ENCODE measurements at places on chromosomes 3 and 15.
A peak's percentile ranks its signal among the peaks of the same experiment; 100 is the strongest.

DNA sequence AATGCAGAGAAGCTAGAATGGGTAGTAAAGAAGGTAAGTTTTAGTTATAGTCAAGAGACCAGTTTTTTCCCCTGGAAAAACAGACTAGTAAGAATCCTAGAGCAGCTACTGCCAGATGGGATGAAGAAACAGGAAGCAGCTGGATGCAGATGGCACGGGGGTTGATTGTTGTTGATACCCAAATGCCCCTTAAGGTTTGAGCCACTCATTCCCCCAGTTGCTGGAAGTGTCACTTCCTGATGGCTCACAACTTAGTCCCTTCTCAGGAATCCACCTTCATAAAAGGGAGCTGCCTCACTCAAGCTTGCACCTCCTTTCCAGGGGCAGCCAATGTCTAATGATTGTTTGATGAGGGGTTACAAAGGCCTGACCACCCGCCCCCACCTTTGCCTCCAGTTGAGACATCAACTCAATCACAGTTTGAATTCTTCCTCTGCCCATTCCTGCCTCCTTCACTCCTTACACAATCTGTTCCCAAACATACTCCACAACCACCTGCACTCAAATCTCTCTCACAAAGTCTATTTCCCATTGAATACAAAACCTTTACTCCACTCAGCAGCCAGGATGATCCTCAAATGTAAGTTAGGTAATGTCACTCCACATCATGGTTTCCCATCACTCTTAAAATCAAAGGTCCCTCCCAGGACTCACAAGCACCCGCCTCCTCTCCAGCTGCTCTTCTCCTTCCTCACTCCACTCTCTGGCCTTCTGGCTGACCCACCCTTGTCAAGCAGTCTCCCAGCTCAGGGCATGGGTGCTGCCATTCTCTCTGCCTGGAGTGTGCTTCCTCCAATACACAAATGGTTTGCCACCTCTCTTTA lies 450.1 kb upstream of the THBS1 start:
- DNase-seq: no peak

- DNase-seq: no peak
Observed at GRCh38 chr15:75718328-75718727, 5.7 kb upstream of the CSPG4 start.

DNA sequence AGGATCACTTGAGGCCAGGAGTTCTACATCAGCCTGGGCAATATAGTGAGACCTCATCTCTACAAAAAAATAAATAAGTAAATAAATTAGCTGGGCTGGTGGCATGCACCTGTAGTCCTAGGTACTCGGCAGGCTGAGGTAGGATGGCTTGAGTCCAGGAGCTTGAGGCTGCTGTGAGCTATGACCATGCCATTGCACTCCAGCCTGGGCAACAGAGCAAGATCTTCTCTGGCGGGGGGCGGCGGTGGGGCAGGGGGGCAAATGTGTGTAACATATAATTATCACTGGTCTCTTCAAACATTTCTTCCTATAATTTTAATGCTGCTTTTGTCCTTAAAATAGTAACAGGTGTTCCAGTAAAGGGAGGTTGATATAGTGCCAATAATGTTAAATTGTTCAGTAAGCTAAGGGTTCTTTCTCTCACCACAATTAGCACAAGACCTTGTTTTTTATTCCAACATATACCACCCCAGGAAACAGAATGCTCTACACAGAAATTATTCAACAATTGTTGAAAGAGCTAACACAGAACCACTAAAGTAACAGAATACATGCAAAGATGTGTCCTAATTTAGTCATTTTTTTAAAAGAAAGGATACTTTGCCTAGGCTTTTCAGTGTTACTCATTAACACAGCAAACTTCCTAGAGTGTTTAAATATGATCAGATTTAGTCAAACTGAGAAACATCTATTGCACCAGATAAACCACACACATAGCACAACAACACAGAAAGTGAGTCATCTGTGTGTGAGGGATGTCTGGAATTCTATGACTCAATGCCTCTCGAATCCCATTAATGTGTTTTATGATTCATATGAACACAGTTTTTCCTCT lies 29.1 kb downstream of the ANKRD28 start:
- no peak for DNase-seq

- DNase-seq: no peak
Observed at GRCh38 chr3:171646357-171647133, 163.7 kb downstream of the PLD1 start.

DNA sequence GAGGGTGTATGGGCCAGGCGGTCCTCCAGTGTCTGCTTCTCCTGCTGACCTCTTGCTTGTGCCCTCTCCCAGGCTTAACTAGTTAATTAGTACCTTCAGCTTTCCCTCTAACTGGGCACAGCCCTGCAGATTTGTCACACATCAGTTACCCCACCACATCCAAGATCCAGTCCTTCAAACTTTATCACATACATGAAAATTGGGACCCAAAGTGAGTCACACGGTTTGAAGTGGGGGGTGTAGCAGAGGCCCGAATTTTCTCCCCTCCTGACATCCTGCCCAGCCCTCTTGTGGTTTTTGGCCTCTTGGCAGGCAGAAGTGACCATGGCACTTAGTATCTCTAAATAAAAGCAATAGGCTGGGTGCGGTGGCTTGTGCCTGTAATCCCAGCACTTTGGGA lies 3.9 kb downstream of the MAPKAPK3 start:
- no peak for DNase-seq

DNA sequence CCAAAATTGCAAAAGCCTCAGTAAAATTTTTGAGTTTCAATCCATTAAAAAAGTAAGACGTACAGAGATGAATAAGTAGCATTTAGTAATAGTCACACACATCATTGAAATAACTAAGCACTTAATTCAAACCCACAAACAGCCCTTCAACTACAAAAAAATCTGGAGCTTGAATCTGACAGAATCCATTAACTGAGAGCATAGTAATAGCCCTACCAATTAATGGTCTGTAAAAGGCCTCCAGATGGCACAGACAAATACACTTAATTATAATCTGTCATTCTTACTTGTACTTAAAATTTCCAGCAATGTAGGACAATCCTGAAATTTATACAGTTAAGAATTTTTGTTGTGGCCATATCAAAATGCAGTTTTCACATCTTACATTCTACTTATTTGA lies 246.9 kb downstream of the VGLL3 start:
- no peak for DNase-seq

DNA sequence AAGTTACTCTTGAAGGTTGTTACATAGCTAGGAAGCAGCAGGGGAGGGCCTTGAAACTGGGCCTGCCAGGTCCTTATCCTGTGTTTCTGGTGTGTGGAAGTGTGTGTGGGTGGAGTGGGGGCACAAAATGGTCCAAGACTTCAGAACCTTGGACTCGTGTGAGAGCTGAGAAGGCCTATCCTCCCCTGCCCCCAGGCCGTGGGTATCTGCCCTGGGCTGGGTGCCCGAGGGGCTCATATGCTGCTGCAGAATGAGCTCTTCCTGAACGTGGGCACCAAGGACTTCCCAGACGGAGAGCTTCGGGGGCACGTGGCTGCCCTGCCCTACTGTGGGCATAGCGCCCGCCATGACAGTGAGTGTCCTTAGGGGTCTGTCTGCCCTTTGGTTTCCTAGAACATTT lies 4.5 kb downstream of the CHRD start:
- no peak for DNase-seq

- DNase-seq: no peak
Observed at GRCh38 chr3:112806903-112807302, 39.8 kb downstream of the CD200R1L start.

DNA sequence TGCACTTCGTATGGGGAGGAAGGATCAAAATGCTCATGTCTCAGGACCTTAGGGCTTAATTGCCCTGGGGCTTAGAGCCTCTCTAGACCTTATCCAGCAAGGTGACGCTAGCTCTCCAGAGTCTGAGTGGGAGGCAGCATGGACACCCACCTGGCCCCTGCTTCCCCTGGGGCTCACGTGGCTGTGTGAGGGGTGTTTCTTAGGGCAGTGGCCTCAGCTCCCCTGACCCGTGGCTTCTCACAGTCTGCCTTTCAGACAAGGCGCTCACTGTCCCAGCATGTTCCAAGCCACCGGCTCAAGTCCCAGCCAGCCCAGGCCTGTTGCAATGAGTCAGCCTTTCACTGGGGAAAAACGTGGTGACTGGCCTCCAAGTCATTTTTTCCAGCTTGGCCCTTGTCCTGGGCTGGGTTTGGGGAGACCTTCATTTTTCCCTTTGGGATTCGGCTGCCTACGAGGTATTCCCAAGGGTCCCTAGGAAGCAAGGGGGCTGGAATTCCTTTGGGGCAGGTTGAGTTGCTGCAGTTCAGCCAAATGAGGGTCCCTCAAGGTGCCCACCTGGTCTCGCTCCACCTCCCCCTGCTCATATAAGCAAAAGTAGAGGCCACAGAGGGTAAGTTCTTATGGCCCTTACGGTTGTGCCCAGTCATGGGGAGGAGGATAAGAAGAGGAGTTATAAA lies 15.7 kb downstream of the BHLHE40 start:
- DNase-seq: no peak

DNA sequence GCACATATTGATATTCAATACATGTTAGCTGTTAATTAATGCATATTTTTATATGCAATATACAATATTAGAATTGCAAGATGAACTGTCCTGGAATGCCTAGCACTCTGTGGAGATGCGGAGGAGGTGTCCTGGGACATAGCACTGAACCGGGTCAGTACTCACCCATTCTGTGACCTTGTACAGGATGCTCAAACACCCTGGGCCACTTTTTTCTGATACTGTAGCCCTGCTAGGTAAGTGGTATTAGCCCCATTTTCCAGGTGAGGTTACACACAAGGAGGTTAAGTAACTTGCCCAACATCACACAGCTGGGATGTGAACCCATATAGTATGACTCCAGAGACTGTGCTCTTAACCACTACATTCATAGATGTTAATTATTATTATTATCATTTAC lies 1.7 kb upstream of the MAGEF1 start:
- DNase-seq: no peak

GRCh38 chr3:127170814-127171213 lies 22.1 kb upstream of the PRR23E start:
- DNase-seq: no peak

GRCh38 chr3:71905426-71905825 lies 120.5 kb upstream of the PROK2 start:
- DNase-seq: no peak

GRCh38 chr3:152197451-152197850 lies 71.3 kb upstream of the MBNL1 start:
- no peak for DNase-seq

GRCh38 chr3:128366136-128366535 lies 100.6 kb downstream of the DNAJB8 start:
- no peak for DNase-seq

DNA sequence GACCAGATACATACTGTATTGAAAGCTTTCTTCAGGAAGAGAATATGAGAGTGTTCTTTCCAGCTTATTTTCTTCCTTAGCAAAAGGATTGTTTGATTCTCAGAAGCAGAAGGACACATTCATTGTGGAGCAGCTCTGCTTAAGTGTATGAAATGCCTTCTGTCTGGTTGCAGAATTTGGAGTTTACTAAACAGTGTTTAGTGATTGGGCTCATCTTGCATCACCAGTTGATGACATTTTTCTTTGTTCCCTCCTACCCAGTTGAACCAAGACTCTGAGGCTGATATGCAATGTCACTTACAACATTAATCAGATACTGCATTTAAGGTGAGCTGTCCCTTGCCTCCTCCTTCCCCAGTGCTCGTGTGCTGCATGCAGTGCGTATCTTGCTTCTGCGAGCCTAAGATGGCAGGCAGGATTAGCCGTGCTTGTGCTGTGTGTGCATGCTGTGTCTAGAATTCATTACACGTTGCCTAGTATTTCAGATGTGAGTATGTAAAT lies 18.4 kb downstream of the ZBTB38 start:
- no peak for DNase-seq

- DNase-seq: no peak
Observed at GRCh38 chr3:159787178-159787574, 201.5 kb upstream of the IL12A start.

- no peak for DNase-seq
Observed at GRCh38 chr3:119817071-119817470, 35.2 kb downstream of the NR1I2 start.

DNA sequence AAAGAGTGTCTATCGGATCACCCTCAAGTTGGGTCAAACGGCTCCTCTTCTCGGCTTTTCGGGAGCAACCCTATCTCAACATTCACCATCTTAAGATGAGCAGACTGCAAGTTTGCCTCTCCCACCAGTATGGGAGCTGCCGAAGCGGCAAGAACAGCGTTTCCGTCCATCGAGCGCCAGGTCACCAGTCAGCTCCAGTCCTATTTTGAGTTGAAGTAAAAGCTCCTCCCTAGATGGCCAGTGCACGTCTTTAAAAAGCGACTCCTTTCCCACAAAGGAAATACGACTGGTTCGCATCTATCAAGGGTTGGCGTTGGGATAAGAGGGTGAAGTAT lies 369 bp upstream of the U2SURP start:
- peak; percentile 46 for DNase-seq

- DNase-seq: no peak
Observed at GRCh38 chr3:8387571-8387970, 114.1 kb upstream of the LMCD1 start.

GRCh38 chr3:112114576-112115160 lies 18.4 kb downstream of the GCSAM start:
- no peak for DNase-seq

DNA sequence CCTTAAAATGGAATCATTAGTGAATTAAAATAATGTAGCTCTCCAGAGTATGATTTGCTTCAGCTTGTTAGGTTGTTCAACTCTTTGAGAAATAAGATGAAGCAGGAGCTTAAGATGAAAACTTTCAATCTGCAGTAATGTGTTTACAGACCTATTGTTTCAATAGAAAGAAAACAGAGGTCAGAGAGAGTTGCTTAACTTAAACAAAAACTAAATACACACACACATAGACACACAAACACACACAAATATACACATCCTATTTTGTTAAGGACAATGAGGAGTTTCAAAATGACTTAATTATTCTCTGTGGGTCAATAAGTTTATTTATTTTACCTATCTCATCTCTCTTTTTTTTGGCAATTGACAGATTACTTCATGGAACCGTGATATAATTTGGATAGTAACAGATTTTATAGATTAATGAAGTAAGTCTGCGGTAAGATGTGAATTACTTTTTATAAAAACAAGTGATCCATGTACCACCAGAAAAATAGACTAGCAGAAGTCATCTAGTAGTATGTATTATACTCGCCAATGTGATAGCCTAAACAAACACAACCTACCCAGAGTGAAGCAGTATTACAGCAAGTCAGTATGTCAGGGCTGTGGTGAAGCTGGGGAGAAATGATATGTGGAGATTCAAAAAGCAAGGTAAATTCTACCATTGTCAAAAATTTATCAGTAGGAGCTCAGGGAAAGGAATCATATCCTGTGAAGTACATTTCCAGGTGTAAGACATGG lies 76.7 kb upstream of the DCBLD2 start:
- no peak for DNase-seq

DNA sequence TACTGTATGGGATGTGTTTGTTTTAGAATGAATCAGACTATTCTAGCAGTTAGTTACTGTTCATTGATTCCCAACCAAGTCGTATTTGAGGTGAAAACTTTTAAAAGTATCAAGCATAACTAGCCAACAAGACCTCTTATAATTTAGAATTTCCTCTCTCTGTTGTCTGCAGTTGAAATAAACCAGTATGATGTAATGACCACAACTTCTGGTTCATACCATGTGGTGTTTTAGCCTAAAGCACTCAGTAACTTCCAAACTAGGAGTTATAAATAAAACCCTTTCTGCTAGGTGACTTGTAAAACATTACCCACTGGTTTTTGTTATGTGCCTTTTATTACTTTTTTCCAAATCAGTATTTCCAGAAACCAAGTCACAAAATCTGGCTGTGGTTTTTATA lies 19.8 kb upstream of the P2RY12 start:
- no peak for DNase-seq

GRCh38 chr15:73858062-73858461 lies 15.3 kb upstream of the TBC1D21 start:
- DNase-seq: no peak

All from activated CD4-positive, alpha-beta T cell treated with anti-CD3 and anti-CD28 coated beads, Interleukin-2, amount 50 U/mL, for 1 hour (primary cell).